ENCODE measurements at places on chromosomes 12 and 14. TPM values are rescaled to one million over a fixed set of nuclear protein-coding genes. Genes with fewer than 3 reads are reported as not detected.

DNA sequence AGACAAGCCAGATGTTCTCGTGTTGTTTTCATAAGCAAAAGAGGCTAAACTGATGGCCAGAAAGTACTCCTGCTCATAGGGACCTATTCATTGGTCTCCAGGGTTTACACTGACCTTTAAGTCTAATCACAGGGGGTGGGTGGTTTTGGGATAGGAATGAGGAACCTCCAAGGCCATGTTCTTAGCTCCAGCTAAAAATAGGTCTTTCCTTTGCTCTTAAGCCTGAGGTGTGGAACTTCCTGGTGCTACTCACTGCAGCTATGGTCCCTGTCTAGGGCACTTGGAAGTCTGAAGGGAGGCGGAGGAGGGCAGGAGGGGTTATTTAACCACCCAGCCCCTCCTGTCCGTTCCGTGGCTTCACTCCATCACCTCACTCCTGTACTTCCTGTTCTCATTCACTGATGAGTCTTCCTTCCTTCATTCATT lies 18.6 kb downstream of the GPRC5A start:
- DNase-seq, result no peak

DNA sequence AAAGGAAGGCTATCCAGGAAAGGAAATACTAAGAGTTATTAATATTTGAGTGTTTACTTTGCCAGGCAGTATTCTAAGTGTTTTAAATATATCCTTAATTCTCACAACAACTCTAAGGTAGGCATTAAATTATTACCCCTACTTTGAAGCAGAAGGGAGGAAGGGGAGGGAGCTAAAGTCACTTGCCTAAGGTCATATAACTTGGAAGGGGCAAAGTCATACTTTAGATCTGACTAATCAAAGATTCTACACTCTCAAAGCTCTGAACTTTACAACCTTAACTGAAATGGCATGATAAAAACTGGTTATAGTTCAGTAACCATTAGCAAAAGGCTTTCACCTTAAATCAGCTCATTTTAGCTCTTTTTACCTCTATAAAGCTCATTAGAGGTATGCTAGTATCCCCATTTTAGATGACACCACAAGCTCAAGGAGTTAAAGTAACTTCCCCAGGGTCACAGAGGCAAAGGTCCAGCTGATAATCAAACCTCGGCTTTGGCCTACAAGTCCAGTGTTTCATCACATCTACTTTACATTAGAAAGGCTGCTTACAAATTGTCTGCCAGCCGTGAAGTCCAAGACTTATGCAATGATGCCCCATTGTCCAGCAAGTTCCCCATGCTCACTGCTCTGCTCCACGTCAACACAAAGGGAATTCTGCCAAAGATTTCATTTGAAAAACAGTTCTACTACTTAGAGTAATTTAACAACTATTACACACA lies 223.9 kb downstream of the MED13L start:
- DNase-seq, result no peak

GRCh38 chr14:47778631-47779030 lies 103.2 kb upstream of the MDGA2 start:
- no peak for DNase-seq

GRCh38 chr12:57232156-57232756 lies 2.7 kb downstream of the SHMT2 start:
- DNase-seq, result no peak

DNA sequence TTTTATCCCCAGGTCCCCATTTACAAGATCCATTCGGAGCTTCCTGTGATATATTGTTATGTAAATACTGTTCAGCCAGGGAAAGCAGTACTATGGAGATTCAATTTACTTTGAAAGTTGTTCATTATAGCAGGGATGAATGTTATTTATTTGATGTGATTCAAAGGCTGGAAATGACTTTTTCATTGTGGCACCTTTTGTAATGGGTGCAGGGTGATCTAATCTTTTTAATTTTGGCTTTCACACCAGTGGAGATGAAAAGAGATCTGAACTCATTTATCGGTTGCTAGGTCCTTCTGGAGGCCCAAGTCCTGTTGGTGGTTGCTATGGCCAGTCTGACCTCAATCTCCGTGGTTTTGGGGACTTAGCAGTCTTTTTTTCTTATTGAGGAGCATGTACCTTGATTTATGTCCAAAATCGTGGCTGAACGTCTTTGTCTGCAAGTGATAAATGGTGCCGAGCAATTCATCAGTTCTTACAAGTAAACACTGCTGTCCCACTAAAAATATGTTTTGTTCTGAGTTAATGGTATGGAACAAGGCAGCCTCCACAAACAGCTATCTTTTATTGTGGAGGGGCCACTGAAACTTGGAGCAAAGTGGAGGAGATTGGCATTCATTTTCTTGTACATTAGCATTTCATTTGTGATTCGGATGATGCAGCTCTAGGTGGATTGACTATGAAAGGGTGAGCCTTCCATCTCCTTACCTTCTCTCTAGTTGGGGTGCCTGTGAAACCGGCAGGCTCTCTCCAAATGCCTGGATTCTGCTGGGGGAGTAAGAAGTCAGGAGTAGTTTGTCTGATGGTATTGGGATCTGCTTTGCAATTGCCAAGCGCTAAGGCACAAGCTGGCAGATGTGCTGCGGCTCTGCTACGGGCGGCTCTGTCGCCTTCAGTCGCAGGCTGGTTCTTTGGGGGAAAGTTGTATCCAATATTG lies 2.0 kb downstream of the RMST start:
- no peak for DNase-seq

- no peak for DNase-seq
Observed at GRCh38 chr12:118164798-118165486, 29.0 kb downstream of the PEBP1 start.

DNA sequence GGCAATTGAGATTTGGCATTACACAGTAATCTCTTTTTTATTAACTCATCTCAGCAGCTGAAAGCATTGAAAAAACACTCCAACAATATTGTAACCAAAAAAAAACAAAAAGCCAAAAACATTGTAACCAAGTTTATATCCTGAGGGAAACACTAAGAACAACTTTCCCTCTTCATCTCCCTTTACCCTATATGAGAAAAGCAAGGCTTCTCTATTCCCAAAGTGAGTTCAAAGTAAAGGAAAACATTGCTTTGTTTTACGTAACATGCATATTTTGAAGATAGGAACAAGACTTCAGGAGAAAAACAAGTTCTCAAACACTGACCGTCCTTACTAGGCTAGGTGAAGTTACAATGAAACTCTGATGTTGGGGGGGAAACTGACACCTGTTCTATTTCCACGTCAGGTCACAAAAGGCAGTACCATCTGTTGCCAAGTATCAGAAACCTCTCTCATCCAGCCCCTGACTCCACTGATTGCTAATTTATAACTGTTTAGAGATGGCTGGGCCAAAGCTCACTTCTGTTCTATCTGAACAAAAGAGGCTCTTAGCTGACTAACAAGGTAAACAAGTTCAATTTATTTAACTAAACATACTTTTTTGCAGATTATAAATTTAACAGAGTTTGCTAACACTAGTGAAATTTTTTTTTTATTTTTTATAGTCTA lies 67.9 kb upstream of the PLXNC1 start:
- no peak for DNase-seq

Gene A2ML1
- not detected for total RNA-seq

Gene ARHGEF25
- total RNA-seq, result 2.0 TPM

DNA sequence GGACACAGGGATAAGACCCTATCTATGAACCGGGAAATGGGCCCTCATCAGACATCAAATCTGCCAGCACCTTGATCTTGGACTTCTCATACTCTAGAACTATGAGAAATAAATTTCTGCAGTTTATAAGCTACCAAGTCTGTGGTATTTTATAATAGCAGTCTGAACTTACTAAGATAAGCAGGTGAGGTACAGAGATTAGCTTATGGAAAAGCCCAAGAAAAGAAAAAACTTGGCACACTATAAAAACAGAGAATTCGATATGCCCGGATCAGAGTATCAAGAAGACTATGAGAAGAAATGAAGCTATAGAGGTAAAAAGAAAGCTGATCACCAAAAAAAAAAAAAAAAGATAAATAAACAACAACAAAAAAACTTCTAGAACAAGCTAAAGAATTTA lies 52.6 kb downstream of the EEA1 start:
- DNase-seq, result no peak

DNA sequence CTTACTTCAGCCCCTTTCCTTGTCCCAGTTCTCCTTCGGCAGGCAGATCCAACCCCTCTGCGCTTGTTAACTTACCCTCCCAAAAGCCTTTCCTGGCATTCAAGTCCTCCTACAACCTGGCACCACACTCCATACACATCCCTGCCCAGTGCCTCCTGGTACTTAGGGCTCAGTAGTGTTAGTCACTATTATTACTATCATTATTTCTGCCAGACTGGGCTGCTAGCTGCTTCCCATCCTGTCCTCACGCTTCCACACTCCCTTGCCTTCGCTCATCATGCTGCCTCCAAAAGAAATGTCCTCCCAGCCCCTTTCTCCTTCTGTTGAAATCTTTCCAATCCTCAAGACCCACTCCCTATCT lies 1.6 kb upstream of the HDAC7 start:
- DNase-seq, result no peak

GRCh38 chr12:108468196-108468968 lies 46.7 kb upstream of the FICD start:
- DNase-seq, result no peak

DNA sequence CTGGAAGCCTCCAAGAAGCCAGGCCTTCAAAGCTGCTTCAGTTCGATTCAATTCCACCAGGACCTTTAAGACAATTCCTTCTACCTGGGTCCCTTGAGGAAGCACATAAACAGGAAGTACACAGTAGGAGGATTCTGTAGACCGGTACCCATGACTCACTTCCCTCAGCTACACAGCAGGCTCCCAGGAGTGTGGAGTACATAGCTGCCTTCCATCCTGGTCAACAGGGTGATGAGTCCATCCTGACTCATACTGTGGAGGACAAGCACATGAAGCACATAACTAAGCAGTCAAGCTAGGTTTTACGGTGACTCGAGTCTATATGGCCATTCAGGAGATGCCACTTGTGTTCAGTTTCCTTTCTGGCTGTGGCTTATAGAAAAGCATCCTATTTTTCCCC lies 197.6 kb upstream of the RBM19 start:
- DNase-seq, result no peak
